ENCODE measurements at places on chromosomes 16 and 17.

- no peak for DNase-seq
Measured at GRCh38 chr17:19316761-19317358, 45.7 kb downstream of the B9D1 start.

DNA sequence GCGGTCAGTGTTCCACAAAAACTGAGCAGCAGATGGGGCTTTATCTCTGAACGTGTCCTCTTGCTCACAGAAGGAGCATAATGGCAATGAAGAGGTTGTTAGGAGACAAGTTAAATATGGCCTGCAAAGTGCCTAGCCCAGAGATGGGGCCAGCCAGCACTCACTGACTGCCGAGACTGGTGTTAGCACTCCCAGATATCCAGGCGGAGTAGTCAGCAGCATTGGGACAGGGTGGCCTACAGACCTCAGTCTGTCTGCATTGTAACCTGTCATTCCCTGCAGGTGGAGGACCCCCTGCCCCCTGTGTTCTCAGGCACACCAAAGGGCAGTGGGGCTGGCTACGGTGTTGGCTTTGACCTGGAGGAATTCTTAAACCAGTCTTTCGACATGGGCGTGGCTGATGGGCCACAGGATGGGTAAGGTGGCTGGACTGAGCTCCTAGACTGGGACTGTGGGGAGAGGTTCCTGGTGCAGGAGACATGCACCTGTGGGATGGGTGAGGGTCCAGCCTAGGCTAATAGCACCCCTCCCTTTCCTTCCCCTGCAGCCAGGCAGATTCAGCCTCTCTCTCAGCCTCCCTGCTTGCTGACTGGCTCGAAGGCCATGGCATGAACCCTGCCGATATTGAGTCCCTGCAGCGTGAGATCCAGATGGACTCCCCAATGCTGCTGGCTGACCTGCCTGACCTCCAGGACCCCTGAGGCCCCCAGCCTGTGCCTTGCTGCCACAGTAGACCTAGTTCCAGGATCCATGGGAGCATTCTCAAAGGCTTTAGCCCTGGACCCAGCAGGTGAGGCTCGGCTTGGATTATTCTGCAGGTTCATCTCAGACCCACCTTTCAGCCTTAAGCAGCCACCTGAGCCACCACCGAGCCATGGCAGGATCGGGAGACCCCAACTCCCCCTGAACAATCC lies 4.2 kb downstream of the MFAP4 start:
- DNase-seq = no peak

- DNase-seq = no peak
Measured at GRCh38 chr17:53499277-53499676, 323.4 kb upstream of the KIF2B start.

- no peak for DNase-seq
Measured at GRCh38 chr16:63192980-63193379, 1156.7 kb upstream of the CDH8 start.
